ENCODE measurements at places on chromosomes 3 and 15.

DNA sequence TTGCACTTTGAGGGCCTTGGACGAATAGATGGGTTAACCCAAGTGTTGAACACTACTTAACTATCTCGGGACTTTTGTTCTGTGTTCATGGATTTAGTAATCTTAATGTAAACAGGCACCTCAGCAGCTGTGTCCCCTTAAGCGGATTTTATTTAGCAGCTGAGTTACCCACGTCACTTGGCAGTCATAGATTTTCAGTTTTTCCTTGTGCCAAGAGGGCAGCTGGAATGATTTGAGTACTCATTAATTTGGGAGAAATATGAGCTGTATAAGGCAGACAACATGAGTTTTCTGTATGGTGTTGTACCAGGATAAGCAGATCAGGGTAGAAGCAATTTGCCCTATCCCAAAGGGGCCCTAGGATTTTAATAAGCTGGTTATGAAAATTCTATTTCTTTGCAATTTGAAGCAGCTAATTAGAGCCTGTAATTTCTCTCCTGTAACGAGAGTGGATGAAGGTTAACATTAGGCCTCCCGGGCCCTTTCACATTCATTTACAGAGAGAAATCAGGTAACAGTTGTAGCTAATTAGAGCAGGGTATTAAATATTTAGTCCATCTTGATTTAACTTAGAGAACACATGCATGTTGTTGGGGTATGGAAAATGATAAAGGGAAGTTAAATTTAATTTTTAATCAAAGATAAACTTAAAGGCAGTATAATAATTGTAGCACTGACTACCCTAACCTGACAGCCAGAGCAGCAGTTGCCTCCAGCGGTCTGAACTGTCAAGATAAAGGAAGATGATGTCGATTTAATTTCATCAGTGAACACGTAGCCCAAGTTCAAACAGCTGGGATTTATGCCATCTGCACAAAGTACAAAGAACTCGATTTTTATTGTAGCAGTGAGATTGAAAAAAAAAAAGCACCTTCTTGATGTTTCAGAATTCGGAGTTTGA lies 194.5 kb downstream of the LRTM1 start:
- no peak for DNase-seq

DNA sequence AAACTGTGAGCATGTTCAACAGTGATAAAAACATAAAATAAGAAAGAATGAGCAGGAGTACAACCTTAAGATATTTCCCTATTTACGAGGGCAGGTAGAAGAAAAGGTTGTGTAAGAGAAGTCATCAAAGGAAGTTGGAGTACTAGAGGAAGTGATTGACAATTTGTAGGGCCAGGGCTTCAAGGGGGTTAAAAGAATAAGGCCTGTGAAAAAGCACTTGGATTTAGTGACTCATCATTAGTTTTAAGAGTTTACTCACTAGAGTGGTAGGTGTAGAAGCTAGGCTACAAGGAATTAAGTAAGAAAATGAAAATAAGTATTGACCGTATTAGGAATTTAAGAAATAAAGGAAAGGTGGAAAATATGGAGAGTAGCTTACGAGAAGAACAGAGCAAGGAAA lies 23.6 kb downstream of the KCNMB3 start:
- no peak for DNase-seq

GRCh38 chr15:25931851-25932250 lies 68.7 kb upstream of the ATP10A start:
- peak; percentile 70 for DNase-seq

DNA sequence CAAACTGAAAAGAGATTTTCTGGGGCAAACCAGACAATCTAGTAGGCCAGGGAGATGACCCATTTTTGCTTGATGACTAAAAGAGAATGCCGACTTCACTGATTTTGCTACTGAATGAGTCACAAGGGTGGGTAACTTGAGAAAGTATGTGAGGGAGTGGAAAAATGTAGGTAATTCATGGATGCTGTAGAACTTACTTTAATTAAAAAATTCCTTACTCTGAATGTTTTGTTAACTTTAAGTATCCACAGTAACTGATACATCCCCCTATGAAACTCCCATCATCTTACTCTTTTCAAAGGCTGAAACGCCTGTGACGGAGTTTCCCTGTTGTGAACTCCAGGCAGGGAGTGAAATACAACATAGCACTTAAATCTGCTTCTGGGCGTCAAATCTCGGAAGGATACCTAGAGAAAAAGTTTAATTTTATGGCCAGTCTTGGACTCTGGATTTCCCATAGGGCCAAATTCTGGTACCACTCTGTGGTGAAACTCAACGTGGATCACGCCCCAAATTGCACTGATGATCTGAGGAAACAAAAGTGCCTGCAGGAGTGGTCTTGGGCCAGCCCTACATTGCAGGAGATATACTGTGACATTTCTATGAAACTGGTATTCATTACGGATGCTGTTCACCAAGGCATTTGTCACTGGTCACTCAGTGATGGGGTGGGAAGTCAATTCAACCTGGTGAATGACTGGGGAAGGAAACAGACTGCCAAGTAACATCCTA lies 24.0 kb downstream of the GOLIM4 start:
- DNase-seq, result peak; percentile 15

GRCh38 chr3:37491776-37492175 lies 317.4 kb upstream of the LRRFIP2 start:
- DNase-seq, result no peak

- peak; percentile 80 for DNase-seq
Measured at GRCh38 chr3:98600412-98601095, 7.1 kb upstream of the CPOX start.

DNA sequence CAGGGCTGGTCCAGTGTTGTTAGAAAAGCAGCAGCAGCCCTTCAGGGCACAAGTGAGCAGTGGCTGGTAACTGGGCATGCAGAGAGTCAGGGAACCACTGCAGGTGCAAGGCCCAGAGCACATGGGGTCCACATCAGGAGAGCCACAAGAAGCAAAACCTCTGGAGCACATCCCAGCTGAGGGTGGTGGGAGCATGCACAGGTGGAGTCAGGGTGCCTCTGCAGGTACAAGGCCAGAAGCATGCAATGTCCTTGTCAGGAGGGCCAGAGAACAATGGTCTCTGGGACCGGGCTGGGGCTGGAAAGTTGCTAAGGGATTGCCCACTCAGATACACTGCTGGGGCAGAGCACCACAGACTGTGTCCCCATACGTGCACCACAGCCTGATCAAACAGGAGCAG lies 226.1 kb upstream of the UBE2E2 start:
- no peak for DNase-seq

GRCh38 chr3:39126532-39127071 lies 19.1 kb downstream of the TTC21A start:
- DNase-seq, result no peak

DNA sequence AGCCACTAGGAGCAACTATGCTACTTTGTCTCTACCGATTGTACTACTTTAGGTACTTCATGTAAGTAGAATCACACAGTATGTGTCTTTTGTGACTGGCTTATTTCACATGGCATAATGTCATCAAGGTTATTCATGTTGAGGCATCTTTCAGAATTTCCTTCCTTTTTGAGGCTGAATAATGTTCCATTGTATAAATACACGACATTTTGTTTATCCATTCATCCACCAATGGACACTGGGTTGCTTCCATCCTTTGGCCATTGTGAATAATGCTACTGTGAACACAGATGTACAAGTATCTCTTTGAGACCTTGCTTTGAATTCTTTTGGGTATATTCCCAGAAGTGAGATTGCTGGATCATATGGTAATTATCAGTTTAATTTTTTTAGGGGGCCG lies 29.2 kb downstream of the MYO5A start:
- no peak for DNase-seq

DNA sequence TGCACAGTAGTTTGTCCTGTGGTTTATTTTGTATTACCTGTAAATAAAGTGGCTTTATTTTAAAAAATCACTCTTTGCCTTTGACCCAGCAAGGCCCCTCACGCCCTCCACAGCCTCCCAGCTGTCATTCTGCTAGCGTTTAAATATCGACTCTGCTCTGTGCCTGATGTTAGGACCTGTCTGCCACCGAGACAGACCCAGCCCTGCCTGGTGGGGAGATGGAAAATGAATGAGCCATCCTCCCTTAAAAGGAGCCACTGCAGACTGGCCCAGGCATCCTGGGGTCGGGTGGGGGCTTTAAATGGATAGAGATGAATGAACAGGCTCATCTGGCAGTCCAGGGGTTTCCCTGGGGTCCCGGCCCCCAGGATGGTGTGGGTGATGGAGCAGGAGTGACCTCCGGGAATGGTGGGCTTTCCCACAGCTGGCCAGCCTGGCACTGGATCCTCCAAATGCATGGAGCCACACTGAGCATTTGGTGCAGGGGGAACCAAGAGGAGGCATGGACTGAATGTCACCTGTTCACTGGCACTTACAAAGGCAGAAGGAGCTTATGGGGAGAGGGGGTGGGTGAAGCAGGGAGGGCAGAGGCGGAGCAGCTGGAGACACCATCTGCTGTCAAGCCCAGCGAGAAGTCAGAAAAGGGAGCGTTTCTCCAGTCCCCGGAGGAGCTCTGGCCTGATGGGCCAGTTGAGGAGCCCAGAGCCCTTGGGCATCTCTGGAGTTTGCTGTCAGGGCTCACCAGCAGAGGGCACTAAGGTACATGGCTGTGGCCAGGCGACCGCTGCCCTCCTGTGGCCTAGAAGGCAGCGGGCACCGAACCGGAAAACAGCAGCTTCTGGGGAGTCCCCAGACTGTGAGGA lies 11.9 kb downstream of the GRM2 start:
- DNase-seq, result peak; percentile 89

- DNase-seq, result no peak
Measured at GRCh38 chr3:155629556-155629955, 115.3 kb downstream of the PLCH1 start.

GRCh38 chr15:88038261-88038660 lies 218.3 kb downstream of the NTRK3 start:
- DNase-seq, result no peak

DNA sequence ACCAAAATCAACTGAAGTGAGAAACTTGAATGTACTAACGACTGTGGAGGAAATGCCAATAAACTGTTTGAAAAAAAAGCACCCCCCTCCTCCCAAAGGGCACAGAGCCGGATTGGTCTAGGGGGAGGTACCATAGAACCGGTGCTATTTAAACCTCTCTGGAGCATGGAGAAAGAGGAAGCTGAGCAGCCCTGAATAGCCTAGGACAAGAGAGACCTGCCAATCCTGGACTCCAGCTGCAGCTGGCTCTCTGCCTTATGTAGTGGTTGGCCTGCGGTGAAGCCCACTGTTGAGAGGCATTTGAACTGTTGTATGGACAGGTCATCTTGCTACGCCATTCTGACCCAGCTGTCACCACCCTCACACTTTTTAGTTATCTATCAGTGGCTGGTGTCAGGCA lies 1.5 kb upstream of the SH3GL3 start:
- no peak for DNase-seq

DNA sequence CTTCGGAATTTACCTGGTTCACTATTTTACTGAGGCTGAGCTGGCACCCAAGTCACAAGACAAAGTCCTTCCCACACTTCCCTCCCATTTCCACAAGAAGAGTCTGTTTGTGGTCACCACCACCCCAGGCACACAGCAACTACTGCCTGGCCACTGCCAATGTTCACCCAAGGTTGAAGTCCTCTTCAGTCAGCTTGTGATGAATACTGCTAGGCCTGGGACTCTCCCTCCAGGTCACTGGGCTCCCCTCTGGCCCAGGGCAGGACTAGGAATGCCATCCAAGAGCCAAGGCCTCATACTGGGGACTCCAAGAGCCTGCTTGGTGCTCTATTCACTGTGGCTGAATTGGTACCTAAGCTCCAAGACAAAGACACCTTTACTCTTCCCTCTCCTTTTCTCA lies 30.4 kb upstream of the COLQ start:
- no peak for DNase-seq

DNA sequence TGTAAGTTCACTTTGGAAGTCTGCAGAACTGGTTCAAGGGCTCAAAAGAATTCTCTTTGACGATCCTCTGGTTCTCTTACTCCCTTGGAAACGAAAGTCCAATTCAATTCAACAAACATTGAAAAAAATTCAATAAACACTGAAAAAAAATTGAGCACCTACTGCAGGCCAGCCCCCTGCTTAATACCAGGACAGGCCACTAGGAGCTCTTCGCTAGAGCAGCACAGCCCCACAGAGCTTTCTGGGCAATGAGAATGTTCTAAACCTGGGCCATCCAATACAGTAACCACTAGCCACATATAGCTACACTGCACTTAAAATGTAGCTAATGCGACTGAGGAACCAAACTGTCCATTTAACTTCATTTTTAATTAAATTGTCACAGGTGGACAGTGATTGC lies 50.4 kb upstream of the DCLK3 start:
- no peak for DNase-seq

DNA sequence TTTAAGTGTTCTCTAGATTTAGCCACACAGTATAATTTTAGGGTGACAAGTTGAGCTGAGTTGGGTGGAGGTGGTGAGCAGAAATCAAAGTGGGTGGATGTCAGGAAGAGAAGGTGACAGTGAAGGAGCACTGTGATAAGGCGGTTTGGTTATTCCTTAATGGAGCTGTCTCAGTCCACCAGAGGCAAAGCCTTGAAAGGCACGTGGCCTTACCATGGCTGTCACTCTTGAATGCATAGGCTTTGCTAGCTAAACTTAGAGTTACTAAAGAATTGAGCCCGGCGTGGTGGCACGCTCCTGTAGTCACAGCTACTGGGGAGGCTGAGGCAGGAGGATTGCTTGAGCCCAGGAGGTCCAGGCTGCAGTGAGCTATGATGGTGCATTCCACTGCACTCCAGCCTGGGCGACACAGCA lies 560 bp upstream of the TTLL13 start:
- DNase-seq, result no peak

- DNase-seq, result no peak
Measured at GRCh38 chr15:42876224-42876623, 44.4 kb downstream of the TTBK2 start.

DNA sequence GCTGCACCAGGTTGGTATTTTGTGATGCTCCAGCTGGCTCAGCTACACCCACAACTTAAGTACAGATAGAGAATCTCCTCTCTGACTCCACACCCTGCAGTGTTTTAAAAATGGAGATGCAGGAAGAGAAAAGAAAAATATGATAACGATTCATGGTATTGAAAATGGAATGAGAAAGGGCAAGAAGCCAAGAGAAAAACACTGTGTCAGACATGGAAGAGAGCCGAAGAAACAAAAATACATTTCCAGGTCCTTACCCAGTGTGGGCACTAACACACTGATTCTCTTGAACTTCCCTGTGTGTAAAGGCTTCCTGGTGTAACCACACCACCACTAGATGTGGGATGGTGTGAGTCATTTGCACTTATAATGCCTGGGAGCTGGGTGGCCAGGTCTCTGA lies 93.1 kb downstream of the GMPS start:
- DNase-seq, result no peak

- DNase-seq, result no peak
Measured at GRCh38 chr3:115448851-115449250, 174.5 kb upstream of the GAP43 start.

DNA sequence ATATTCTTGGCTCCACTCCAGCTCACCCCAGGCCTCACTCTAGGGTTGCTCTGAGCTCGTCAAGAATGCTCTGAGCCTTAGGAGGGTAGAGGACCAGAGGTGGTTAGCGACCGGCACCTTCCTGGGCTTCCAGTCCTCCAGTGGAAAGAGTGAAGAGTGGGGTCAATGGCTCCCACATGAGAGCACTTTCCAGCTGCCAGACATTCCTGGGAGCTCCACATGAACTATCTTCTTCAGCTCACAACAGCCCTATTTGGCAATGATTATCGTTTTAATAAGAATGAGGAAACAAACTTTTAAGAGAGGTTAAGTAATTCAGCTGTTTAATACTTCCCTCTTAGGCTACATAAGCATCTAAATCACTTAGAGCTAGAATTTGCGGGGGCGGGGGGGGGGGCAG lies 139.3 kb downstream of the STT3B start:
- peak; percentile 58 for DNase-seq
